Caki2 (cell line): ENCODE measurements at places on chromosomes 5 and 9.
A peak's percentile ranks its signal among the peaks of the same experiment; 100 is the strongest.

- no peak for DNase-seq
Observed at GRCh38 chr5:172667786-172668593, 26.9 kb downstream of the NEURL1B start.

DNA sequence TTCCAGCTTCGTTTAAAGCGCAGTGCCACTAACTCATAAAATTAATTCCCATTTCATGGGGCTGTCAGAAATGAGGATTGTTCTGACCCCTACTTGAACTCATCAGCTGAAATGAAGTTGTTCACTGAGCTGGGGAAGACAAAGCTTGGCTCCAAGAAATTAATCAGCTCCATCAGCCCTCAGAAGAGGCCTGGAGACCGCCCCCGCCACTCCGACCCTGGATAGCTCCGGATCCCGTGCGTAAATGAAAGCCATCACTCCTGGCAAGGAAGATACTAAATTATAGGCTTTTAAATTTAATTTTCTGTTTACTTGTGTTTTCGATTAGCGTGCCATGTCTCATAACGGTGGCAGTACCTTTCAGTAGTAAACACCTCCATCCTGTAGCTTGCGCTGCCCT is 142.8 kb upstream of the IRX2 start:
- DNase-seq, result no peak

- no peak for DNase-seq
Observed at GRCh38 chr9:116264361-116264760, 110.8 kb downstream of the PAPPA start.

- DNase-seq, result peak; percentile 69
Observed at GRCh38 chr9:83962165-83962564, 17.9 kb downstream of the HNRNPK start.

- DNase-seq, result no peak
Observed at GRCh38 chr5:52119768-52120167, 667.9 kb upstream of the ITGA1 start.

DNA sequence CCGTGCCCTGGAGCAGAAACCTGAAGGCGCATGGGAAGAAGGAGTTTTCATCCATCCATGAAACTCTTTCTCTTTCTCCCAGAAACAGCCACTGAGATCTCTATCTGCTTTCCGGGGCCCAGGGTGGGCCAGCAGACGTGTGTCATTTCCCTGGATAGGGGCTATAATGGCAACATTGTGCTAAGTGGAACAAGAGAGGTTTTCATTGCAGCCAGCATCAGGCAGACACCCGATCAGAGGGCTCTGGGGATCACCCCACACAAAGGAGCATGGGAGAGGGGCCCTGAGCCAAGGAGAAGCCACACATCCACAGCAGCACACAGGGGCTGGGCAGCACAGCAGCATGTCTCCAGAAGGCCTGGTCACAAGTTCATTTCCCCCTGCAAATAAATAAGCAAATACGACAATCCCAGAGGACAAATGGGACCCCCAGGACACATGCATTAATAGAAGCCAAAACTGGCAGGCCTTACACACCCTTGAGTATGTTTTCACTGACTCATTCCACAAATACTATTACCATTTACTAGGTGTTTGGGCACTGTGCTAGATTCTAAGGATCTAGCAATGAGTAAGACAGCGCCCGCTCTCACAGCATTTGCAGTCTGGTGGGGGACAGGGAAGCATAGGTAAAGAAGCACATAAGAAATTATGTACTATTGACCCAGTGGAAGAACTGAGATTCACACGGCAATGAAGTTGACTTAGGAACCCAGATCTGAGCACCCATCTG is 4.3 kb upstream of the AFAP1L1 start:
- DNase-seq, result no peak

GRCh38 chr9:84592918-84593317 is 76.6 kb upstream of the NTRK2 start:
- DNase-seq, result no peak

- no peak for DNase-seq
Observed at GRCh38 chr9:89929673-89930480, 325.1 kb downstream of the GADD45G start.

GRCh38 chr5:18397371-18397770 is 763.1 kb downstream of the TAF11L14 start:
- no peak for DNase-seq

GRCh38 chr9:126781186-126782052 is 23.4 kb upstream of the ZBTB43 start:
- DNase-seq, result peak; percentile 71

DNA sequence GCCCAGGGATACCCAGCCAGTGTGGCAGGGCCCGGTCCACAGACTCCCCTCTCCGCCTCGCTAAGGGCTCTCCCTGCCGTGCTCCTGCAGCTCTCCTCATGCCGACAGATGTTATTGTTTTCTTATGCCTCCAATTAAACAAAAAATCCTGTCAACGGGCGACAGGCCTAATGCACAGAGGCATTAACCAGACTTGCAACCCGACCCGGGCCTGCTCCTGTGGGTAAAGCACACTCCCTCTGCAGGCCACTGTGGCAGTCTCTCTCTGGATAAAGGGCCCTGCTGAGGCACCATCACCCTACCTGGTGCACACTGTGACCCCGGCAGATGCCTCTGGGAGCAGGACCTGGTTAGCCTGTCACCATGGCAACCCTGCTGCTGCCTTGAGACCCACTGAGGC is 27.5 kb upstream of the HAND1 start:
- DNase-seq, result no peak
